ENCODE measurements at places on chromosomes 6 and 20. TPM values are rescaled to one million over a fixed set of nuclear protein-coding genes. Genes with fewer than 3 reads are reported as not detected.

PERP gene
- 7.0 TPM for total RNA-seq

DNA sequence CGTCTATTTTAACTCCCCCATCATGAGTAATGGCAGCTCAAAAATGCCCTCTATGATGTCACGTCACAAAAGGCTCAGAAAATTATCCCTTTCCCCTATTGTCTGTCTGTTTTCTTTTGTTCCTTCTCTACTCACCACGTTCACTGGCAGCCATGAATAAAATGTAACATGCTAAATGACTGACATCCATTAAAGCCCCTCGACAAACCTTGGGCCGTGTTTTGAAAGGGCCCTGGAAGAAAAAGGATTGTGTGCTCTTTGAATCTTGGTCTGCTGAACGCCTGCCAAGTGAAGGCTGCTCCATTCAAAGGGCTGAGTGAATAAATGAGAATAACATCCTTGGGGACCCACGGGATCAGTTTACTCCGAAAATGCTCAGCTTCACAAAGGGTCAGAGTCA lies 118.7 kb downstream of the RPS12 start:
- no peak for DNase-seq

DNAH8 gene
- total RNA-seq, result not detected

ELOVL5 gene
- total RNA-seq, result 133 TPM

- DNase-seq, result no peak
Measured at GRCh38 chr6:145815309-145816274, 997 bp upstream of the FBXO30 start.

DNA sequence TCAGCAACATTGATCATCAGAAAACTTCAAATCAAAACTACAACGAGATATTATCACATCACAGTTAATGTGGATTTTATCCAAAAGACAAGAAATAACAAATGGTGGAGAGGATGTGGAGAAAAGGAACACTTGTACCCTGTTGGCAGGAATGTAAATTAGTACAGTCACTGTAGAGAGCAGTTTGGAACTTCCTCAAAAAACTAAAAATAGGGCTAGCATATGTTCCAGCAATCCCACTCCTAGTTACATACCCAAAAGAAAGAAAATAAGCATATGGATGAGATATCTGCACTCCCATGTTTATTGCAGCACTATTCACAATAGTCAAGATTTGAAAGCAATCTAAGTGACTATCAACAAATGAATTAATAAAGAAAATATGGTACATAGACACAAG lies 887.7 kb upstream of the MAN1A1 start:
- no peak for DNase-seq

CDH4 gene
- not detected for total RNA-seq

GRCh38 chr6:119241111-119241465 lies 108.5 kb downstream of the MAN1A1 start:
- no peak for DNase-seq

KIAA1755 gene
- total RNA-seq, result not detected

DNA sequence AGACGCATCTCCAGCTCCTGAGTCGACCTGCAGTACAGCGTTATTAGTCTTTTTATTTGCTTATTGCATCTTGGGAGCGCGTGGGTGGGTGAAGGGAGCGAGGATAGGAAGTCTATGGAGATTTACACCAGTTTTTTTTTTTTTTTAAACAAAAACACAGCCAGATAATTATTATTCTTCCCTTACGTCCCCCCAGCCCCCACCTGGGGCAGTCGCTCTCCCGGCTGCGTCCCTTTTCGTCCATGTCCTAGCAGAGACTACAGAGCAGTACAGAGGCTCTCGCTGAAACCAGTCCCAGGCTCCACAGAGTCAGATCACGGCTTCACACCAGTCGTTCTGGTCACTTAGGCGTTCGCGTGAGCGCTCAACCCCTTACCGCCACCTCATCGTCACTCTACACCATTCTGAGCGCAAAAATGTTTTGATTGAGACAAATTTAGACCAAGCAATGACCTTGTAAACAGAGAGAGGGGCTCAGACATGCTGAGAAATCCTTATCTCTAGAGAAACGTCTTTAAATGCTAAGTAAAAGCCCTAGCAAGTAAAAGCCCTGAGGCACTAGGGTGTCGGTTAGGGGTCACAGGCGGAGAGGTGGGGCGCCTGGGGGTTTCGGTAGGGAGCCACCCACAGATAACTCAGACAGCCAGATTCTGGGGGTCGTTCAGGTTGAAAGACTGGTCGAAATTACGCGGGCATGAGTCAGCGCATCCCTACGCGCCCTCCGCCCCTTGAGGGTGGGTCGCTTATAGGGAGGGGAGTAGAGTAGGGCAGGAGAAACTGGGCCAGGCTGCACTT lies 975 bp upstream of the PPT2 start:
- DNase-seq, result no peak

DNA sequence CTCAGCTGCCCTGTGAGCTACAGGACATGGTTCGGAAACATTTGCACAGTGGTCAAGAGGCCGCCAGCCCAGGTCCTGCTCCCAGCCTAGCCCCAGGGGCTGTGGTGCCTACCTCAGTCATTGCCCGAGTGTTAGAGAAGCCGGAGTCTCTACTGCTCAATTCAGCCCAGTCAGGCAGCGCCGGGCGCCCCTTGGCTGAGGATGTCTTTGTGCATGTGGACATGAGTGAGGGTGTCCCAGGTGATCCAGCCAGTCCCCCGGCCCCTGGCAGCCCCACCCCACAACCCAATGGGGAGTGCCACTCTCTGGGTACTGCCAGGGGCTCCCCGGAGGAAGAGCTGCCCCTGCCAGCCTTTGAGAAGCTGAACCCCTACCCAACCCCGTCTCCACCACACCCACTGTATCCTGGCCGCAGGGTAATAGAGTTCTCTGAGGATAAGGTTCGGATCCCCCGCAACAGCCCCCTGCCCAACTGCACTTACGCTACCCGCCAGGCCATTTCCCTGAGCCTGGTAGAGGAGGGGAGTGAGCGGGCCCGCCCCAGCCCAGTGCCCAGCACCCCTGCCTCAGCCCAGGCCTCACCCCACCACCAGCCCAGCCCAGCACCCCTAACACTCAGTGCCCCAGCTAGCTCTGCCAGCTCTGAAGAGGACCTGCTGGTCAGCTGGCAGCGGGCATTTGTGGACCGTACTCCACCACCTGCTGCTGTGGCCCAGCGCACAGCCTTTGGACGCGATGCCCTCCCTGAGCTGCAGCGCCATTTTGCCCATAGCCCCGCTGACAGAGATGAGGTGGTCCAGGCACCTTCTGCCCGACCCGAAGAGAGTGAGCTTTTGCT lies 5.2 kb downstream of the LRRC73 start:
- DNase-seq, result no peak

DNA sequence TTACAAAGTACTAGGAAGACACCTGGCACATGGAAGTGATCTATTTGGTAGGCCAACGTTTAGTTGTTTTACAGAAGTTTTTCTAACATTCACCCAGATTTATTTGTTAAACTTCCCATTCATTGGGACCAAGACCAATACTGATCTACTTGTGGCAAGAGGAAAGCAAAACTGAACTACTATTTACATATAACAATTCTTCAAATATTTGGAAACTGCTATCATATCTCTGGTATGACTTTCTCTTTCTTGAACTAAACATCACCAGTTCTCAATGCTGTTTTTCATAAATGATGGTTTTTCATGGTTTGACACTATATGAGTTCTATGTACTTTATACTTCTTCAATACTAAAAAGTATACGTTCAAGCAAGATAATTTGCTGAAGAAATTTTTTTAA lies 189.2 kb downstream of the ASCC3 start:
- DNase-seq, result no peak

DNA sequence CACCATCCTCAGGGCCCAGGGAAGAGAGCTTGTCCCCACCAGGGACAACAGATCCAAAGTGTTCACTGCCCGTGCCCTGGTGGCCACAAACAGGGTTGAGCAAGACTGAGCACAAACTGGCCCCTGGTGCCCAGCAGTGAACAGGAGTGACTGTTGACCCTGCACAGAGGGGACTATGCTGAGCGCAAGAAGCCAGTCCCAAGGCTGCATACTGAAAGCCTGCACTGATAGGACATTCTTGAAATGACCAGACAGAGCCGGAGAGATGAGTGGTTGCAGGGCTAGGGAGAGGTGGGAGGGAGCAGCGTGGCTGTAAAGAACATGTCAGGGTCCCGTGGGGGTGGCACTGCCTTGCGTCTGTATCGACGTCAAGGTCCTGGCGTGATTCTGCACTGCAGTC lies 2.9 kb upstream of the FNDC11 start:
- no peak for DNase-seq

ACTL10 gene
- total RNA-seq, result 2.6 TPM

DIDO1 gene
- 57.9 TPM for total RNA-seq

GRCh38 chr6:110656492-110656891 lies 158.8 kb downstream of the CDK19 start:
- no peak for DNase-seq

SRSF6 gene
- total RNA-seq, result 187 TPM

CDH22 gene
- total RNA-seq, result not detected

GRCh38 chr6:33693186-33694105 lies 18.1 kb downstream of the UQCC2 start:
- DNase-seq, result no peak

CAGE1 gene
- total RNA-seq, result 0.16 TPM

GRCh38 chr20:37096415-37097041 lies 731 bp upstream of the RBL1 start:
- DNase-seq, result no peak

PSMA7 gene
- total RNA-seq, result 434 TPM

DNA sequence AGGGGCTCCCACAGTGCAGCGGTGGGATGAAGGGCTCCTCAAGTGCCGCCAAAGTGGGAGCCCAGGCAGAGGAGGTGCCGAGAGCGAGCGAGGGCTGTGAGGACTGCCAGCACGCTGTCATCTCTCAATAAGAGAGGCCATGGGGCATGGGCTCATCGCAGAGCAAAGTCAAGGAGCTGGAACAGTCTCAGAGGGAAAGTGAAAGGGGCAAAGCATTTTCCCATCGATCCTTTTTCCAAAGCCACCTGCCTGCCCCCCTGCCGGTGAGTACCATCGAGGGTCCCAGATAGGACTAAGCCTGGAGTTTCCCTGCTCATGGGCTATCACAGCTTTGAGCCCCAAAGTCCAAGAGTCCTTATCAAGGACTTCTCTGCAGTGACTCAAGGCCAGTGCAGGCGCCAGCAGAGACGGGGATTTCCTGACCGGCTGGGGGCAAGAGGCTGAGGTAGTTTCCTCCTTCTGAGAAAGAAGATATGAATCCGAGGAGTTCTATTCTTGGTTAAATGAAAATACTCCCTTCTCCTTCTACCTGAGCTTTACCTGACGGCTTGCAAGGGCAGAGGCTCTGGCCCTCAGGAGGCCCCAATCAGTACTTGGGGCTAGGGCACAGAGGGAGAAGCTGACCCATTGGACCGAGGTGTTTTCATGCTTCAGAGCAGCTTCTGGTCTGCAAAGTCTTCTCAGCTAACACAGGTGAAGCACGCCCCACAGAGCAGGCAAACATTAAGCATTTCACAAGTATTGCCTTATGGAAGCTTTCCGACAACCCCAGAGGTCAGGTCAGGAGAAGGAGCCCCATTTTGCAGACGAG lies 22.6 kb downstream of the ETV7 start:
- no peak for DNase-seq

IP6K3 gene
- not detected for total RNA-seq

DNA sequence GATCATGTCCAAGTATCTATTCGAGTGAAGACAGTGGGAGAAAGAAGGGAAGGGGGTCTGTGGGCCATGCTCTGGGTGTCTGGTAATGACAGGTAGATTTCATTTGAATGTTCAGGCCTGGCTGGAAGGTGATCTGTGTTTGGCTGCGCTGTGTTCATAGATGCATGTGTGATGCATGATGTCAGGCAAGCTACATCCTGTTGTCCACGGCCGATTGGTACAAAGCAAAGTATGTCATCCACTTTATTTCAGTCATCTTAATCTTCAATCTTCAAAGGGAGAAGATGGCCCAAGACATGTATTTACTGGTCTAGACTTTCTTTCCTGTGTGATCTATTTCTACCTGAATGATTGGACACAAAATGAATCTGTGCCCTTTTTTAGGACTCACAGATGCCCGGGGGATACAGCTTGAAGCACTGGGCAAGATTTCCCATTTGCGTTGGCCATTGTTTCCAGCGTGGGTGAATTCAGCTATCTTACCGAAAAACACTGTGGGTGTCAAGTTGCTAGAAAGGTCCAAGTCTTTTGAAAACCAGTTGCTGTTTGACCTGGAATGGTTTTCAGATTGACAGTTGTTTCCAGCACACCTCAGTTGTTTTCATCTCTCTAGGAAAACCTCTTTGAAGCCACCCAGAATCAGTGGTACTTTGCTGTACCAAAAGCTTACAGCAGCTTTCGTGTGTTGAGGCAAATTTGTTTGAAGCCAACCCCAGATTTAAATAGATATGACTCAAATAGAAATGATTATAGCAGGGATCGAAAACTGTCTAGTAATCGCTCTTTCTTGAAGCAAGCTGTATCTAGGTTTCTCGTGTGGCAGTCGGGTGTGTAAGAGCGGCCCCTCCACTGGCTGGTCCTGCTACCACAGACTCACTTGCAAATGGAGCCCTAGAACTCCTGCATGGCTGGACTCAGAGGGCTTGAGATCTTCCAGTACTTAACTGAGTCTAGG lies 27.2 kb downstream of the DUSP22 start:
- DNase-seq, result no peak

DNA sequence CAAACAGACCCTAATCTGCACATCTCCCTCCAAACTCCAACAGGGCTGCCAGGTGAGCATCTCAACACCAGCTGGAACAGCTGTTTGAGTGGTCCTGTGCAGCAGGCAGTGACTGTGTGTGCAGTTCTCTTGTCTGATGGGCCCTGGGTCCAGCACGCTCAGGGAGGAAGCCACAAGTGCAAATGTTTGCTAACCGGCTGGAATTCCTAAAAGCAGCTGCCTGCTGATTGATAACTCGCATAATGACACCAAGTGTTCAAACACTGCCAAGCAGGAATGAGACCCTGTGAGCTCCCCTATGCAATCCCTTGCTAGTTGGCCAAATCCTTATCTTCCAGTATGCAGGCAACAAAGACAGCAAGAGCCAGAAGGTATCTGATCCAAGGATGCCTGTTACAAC lies 650.6 kb downstream of the CBLN4 start:
- no peak for DNase-seq

GRCh38 chr6:143559051-143559660 lies 47.6 kb upstream of the FUCA2 start:
- DNase-seq, result no peak

- DNase-seq, result no peak
Measured at GRCh38 chr6:1917626-1918371, 308.1 kb downstream of the FOXC1 start.

Data from activated T-helper 2 cell treated with anti-CD3 and anti-CD28 coated beads, Interferon-gamma antibody, Interleukin-2, Interleukin-4, amounts not matched to agents 10 μg/mL and 5 μg/mL and 100 μg/mL, durations not matched to agents 14 hours and 24 hours and 36 hours (primary cell).